NCI-H524 (cell line): ENCODE measurements at places on chromosomes 7 and 10.
A peak's percentile ranks its signal among the peaks of the same experiment; 100 is the strongest.

GRCh38 chr10:70656489-70656888 lies 15.8 kb upstream of the ADAMTS14 start:
- no peak for DNase-seq

GRCh38 chr7:133061792-133062191 lies 20.1 kb downstream of the CHCHD3 start:
- DNase-seq = peak; percentile 44

DNA sequence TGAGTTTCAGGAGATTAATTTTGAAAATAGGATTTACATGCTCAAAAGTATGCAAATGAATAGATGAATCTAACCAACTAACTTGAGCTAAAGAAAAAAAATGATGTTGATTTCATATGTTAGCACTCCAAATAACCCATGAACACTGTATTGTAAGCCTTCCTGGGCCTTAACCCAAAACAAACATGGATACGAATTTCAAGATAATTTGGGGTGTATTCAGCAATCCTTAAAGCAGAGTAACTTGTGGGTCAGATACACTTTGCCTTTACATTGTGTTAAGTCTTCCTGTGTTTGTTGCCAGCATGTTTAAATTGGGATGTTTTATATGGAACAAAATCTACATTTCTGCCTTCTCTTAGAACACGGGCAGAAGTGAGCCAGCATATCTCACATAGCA lies 124.2 kb upstream of the WDR11 start:
- no peak for DNase-seq

DNA sequence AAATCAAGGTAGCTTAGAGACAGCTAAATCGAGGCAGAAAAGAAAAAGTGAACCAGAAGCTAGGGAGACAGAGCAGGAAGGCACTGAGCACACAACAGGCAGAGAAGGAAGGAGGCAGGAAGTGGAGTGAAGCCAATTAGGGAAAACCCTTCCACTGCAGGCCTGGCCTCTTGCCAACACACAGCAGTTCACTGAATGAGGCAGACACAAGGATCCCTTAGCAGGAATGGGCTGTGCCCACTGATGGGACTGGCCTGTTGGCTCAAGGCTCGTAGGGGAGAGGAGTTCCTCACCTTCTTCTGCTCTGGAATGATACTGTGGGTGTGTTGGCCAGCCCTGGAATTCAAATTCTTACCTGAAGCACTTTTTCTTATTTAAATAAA lies 220.3 kb upstream of the STK17A start:
- no peak for DNase-seq

GRCh38 chr10:73424478-73424877 lies 8.9 kb downstream of the MSS51 start:
- no peak for DNase-seq

DNA sequence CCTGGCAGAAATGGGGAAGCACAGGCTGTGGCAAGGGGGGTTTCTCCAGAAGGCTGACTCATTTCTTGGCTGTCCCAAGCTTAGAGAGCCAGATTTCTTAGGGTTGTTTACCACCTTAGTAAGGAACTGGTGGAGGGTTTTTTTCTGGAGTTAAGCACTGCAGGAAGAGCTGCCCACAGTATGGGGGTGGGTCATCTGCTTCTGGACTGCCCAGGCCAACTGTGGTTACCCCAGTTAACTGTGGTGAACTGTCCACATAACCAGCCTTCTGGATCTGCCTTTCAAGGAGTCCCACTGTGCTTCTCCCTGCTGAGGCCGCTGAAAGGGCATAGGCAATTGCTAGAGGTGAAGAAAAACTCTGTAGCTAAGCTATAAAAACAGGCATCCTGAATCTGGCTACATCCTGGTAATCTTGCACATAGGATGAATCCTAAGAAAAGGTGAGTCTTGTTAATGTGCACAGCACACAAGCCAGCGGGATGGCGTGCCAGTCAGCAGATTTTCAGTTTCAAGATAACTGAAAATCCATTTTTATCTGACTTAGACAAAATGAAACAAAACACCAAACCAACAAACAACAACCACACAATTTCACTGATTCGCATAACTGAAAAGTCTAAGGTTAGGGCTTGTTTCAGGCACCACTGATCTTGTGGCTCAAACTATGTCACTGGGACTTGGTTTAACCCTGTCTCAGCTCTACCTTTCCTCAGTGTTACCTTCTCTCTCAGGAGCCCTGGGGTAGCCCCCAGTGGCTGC lies 21.6 kb upstream of the TSPAN33 start:
- DNase-seq = no peak

DNA sequence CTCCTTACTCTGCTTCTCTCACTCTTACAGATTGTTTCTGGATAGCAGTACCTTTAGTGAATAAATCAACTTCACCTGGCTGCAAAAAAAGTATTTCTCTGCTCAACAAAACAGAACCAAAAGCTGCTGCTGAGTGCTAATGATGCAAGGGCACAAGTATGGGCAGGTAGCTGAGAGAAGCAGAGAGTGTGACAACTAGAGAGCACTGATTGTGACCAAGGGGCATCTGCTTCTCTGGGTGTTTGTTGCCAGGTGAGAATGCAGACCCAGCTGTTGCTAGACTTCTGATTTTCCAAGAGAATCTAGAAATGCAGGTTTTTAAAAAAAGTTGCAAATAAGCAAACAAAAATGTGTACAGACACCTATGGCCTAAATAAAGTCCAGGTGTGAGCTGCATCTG lies 25.3 kb upstream of the PPIF start:
- DNase-seq = no peak

GRCh38 chr10:105577865-105578607 lies 936.9 kb downstream of the SORCS3 start:
- no peak for DNase-seq

DNA sequence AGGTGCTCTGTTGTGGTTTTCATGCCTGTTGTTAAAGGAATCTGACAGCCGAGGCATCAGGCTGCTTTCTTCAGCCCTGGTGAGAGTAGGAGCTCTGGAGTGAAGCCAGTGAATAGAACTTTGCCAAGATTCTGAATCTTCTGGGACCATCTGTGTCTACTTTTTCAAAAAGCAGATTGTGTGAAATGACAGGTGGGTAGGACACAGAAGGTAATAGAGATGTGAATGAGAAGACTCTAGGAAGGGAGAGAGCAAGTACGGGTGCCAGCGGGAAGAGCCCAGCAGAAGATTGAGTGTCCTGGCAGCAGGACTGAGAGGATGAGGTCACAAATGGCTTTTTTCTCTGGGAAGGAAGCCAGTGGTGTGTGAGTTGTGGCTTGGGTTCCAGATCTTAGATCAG lies 429.2 kb downstream of the SDK1 start:
- DNase-seq = peak; percentile 30

DNA sequence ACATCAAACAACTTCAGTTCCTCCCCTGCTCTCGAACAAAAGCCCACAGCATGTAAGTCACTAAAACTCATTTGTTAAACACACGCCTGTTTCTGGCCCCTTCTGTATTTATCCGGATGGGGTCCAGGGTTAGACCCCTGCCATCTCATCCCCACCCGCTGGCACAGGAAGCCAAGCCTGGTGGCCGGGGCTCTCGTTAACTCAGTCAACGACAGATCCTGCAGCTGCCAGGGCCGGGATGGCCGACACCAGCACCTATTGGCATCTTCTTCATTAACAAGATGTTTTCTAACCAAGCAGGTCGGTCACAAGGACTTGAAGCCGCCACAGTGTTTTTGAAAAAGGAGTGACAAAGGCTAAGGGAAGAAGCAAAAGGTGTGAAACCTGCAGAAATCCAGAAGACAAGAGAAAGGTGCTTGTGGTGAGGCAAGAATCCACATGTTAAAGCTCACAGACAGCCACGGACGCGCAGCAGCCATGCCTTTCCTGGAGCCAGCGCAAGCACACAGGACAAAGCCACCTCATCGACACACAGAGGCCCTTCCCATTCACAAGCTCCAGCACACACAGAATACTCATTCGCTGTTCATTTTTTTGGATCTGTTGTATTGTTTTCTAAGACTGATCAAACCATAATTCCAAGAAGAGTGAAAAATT lies 202.7 kb downstream of the DIP2C start:
- no peak for DNase-seq

- DNase-seq = peak; percentile 47
Observed at GRCh38 chr7:148883266-148884048, 634 bp downstream of the EZH2 start.

DNA sequence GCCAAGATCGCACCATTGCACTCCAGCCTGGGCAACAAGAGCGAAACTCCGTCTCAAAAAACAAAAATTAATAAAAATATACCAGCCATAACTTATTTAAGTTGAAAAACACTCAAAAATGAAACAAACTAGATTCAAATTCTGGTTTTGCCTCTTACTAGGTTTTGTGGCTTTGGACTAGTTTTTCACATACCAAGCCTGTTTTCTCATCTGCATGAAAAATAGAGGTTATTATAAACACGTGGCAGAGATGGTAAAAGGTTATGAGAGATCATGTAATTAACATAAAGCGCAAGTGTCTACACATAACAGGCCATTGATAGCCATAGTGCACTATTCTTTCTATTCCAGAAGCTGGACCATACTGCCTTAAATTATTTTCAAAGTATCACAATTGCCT lies 35.5 kb upstream of the CABCOCO1 start:
- no peak for DNase-seq

DNA sequence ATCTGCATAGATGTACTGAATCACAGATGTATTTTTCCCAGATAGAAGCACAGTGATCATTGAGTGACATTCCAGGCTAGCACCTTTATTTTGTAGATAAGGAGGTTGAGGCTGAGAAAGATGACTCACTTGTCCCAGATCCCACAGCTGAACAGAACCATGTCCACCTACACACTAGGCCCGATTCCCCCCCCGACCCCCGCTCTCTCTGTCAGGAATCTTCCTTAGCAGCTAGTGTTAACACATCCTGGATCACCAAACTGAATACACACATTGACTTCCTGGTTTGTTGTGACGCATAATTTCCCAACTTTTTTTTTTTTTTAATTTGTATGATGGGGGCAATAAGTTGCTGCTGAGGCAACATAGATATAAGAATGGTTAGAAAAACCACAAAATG lies 5.2 kb downstream of the SFMBT2 start:
- DNase-seq = no peak

GRCh38 chr7:101450064-101450463 lies 87.4 kb downstream of the COL26A1 start:
- DNase-seq = no peak

DNA sequence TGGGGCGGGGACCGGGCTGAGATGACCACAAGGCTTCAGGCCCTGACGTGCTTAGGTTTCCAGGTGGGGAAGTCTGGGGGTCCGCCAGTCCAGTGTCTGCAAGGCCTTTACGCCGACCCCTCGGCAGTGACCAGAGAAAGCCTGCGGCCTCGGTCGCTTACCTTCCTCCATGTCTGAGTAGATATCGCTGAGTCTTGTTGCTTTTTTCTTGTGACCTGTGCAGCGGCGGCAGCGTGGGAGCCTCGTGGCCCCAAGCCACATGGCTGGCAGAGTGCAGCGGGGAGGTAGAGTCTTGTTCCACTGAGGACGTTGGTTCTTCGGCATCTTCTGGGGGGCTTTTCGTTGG lies 329 bp downstream of the NOLC1 start:
- no peak for DNase-seq

DNA sequence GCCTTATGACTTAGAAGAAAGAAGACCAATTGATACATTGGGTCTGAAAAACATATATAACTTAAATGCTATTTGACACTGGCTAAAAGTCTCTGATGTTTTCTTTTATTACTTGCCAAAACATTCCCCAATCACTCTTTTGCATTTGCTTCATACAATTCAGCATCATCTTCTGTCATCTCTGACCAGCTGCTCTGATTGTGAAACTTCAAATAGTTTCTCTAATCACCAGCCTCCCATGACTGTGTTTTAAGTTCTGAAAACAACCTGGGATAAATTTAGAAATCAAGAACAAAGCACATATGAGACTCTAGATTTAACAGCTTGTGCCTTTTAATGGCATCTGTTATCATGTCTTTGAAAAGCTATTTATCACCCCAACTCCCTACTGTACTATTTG lies 208.4 kb upstream of the KCND2 start:
- no peak for DNase-seq

DNA sequence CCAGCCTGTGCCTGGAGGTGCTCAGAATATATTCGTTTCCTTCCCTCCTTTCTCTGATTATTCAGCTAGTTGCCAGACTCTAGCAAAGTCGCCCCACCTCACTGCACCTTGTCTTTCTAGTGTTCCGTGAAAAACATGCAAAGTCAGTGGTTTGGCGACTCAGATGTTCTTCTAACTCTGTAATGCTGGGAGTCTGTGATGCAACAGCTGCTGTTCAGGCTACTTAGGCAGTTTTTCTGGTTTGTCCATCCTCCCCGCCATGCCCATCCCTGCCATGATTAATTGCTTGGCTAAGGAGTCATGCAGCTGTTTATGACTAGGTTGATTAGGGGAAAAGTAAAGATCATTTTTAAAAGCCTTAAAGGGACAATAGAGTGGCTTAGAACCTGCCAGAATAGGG lies 99.4 kb downstream of the MTPN start:
- no peak for DNase-seq

DNA sequence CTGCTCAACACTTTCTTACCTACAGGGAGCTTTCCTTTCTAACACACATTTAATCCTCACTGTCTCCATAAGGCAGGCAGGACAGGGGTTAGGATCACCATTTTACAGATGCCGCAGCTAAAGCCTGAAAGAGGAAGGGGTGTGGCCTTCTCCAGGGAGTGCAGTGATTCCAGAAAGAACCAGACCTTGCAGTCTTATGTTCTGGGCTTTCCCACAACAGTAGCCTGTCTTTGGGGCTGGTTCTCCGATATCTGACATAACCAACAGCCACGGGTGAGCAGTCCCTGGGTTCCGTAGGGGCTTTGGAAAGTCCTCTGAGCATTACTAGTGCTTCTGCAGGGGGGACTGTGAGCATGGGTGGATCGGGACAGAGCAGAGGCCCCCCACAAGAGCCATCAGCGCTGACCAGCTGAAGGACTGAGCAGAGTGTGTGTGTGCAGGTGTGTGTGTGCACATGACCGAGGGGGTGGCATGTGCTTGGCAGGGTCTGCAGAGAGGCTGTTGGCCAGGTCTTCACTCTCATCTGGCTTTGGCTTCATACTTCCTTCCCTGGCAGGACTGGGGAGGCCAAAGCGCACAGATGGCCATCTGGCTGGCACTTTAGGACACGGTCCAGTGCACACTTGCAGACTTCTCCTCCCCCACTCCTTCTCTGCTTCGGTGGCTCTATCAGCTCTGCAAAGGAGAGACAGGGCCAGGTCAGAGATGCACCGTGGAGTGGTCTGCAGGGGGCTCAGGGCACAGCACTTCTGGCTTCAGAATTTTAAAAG lies 400.3 kb downstream of the RPS24 start:
- peak; percentile 80 for DNase-seq

DNA sequence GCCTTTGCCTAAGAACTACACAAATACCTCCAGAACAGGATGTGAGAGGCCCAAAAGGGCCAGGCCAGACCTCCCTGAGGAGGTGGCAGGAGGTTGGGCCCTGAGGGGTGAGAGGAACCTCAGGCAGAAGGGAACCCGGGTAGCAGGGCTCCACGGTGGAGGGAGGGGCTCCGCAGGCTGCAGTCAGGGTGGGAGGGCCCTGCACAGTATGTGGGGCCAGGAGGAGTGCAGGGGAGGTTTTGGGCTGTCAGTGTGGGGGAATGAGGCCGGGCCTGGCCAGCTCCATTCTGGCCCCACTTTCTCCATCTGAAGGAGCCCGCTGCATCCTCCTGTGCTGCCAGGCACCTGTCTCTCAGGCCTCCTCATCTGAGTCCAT lies 25.9 kb downstream of the DNAJB12 start:
- no peak for DNase-seq

GRCh38 chr10:95341716-95342130 lies 50.9 kb upstream of the PDLIM1 start:
- no peak for DNase-seq

GRCh38 chr10:62194924-62195674 lies 73.5 kb downstream of the RTKN2 start:
- DNase-seq = no peak

GRCh38 chr7:2736411-2736914 lies 48.5 kb downstream of the AMZ1 start:
- no peak for DNase-seq

GRCh38 chr7:99525713-99526440 lies 21.4 kb downstream of the ZKSCAN5 start:
- DNase-seq = peak; percentile 34
